ENCODE measurements at places on chromosomes 16 and 17.

- DNase-seq: no peak
Observed at GRCh38 chr16:57996406-57997175, 3.9 kb downstream of the ZNF319 start.

DNA sequence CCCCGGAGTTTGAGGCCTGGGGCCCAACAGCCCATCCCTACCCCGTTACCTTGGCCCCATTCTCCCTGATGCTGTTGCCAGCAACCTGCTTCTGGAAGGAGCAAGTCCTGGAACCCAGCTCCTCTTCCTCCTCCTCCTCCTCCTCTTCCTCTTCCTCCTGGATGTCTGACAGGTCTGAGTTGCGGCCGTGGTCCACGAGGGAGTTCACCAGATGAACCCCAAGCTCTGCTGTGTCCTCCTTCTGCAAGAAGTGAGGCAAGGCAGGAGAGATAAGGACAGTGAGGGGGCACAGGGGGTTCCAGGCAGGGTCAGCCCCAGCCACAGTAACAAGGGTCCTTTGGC is 18.7 kb downstream of the TSPOAP1 start:
- no peak for DNase-seq

DNA sequence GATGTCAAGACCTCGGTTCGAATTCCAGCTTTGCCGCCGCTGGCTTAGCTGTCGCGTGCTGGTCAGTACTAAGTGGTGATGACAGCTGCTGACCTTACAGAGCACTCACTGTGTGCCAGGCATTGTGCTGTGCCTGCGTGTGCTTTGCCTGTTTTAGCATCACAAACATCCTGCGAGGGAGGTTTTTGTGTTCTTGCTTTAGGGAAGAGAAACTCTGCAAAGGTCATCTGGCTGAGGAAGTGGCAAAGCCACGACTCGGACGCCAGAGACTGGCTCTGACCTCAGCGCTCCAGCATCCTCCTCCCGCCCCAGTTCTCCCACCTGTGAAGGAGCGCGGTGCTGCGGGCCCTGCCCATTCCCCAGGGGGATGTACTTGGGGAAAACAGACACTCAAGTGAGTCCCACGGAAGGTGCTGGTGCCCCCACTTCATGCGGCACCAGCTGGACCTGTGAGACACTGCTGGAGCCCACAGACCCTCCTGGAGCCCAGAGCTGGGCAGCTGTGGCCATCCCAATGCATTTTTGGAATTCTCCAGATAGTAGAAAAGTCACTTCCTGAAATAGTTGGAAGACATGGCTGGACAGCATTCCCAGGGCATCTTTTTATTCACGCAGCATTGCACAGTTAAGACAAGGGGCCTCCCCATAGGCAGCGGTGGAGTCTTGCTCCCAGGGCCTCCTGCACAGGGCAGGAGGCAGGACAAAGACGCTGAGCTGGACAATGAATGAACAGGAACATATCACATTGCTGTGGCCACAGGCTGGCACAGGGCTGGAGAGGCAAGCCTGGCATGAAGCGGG is 20.0 kb upstream of the HERPUD1 start:
- DNase-seq: no peak

GRCh38 chr17:65694601-65695000 is 133.2 kb upstream of the AXIN2 start:
- no peak for DNase-seq

DNA sequence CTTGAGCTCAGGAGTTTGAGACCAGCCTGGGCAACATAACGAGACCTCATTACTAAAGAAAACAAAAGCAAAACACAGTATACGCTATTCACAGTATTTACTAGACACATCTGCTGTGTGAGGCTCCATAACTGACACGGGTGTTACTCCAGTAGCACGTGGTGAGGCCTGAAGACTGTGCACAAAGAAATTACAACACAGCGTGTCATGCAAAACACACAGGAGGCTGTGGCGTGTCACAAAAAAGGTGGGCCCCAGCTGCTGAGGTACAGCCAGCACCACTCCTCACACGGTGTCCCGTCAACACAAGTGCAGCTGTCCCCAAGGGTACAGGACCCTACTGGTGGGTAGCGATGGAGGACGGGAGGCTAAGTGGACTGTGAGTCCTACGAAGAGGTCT is 2.7 kb downstream of the CYBC1 start:
- no peak for DNase-seq
